Esophagus mucosa (tissue), 1 donor: ENCODE measurements at places on chromosomes 16 and 17.
A peak's percentile ranks its signal among the peaks of the same experiment; 100 is the strongest.

GRCh38 chr16:19583665-19584300, 28.3 kb downstream of the VPS35L start:
- peak; percentile 82 for ATAC-seq

DNA sequence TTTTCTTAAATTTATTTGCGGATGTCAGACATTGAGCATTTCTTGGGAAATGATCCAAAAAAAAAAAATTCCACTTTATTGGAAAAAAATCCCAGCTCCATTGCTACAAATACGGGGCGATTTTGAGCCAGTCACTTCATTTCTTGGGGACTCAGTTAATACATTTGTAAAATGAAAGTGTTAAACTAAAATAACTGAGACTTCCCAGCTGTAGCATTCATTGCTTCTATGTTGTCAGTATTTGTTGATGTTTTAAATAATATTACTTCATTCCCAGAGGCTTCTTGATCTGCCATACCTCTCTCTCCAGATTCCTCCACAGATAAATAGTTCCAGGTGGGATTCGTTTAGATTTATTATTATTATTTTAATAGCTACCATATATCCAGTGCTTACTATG, 77.1 kb upstream of the HS3ST3A1 start:
- no peak for ATAC-seq

DNA sequence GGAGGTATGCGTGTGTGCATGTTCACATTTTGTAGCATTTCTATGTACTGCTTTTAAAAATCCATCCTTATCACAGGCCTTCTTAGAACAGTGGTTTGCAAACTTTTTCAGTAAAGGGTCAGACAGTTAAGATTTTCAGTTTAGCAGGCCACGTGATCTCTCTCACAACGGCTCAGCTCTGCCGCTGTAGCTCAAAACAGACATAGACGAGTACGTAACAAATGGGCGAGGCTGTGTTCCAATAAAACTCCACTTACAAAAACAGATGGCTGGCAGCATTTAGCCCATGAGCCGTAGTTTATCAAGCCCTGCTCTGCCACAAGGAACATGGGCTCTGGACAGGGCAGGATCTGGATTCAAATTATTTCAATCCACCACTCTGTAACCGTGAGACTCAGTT, 141.8 kb downstream of the XYLT1 start:
- no peak for ATAC-seq

GRCh38 chr16:66458292-66458691, 31.2 kb downstream of the BEAN1 start:
- ATAC-seq: no peak

- ATAC-seq: no peak
Measured at GRCh38 chr16:54245788-54246453, 40.7 kb downstream of the IRX3 start.

DNA sequence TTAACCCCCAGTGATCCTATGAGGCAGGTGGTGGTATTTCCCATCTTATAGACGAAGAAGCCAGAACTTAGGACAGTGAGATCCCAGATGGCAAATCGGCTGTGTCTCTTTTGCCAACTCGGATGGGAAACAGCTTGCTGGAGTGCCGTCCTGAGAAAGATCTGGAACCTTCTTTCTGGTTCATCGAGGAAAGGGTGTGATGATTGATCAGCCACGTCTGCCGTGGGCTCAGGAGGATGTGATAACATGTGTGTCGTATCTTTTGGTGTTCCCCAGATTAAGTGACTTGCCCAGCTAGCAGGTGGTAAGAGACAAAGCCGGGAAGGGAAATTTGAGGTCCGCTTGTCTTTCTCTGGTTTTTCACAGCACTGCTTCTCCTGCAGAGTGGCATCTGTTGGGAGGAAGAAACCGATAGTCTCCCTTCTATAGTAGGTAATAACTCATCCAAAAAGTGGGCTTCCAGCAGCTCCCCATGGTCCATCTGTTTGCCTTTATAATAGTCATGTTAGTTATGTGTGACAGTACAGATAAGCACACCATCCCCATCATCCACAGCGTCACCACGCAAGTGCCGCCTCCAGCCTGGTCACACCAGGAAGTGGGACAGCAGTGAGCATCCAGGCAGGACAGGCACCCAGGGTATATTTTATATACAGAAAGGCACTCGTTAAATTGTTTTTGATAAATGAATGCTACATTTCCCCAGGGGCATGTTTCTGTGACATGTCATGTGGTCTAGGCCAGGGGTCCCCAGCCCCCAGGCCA, 175.5 kb downstream of the KATNIP start:
- ATAC-seq: no peak
